Stimulated activated CD4-positive, alpha-beta T cell treated with anti-CD3 and anti-CD28 coated beads, Interleukin-1b, Interleukin-23, amount 100 ng/mL, for 1 hour (primary cell): ENCODE measurements at places on chromosomes 12 and 14.

DNA sequence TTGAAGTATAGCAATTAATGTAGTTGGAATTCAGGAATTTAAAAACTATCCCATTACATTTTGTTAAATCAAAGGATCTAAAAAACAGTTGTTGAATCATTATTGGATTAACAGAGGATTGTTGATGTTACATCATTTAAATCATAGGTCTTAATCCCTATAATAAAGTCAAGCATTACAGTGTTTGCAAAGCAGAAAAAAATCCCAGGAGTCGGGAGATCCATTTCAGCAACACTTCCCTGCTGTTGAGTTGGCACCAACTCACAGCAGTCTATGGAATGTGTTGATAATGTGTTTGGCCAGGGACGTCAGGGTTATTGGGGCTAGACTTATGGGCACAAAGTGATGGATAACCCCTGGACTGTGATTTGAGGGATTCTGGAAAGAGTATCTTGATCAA lies 99.1 kb upstream of the TMTC1 start:
- no peak for DNase-seq

GRCh38 chr12:39503439-39503838 lies 60.5 kb upstream of the KIF21A start:
- DNase-seq, result no peak

DNA sequence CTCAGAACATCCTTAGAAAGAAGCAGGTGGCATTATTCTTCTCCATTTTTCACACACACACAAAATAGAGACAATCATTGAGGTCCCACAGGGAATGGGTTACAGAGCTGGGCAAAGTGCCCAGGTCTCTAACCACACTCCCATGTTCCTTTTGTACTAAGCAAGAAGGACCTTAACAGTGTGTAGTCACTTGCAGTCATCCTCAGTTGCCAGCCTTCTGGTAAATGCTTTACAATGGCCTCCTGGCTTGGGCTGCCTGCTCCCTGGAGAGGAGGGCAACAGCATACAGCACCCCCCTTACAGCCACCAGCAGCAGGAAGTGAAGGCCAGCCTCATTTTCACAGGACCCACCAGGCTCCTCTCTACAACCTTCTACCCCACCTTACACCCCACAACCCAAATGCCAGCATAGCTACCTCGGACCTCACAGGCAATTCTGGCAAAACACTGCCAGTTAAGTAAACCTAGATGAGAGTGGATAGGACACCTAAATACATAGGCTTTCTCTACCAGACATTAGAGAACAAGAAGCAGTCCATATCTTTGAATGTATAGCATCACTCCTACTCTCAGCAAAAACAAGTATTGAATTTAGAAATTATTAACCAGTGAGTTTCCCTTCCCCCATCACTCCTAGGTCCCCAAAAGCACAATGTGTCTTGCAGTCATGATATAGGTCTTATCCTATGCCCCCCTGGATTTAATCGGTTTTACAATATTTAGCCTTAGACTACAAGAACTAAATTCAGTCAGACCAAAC lies 88.1 kb downstream of the PPP2R5E start:
- DNase-seq, result no peak

DNA sequence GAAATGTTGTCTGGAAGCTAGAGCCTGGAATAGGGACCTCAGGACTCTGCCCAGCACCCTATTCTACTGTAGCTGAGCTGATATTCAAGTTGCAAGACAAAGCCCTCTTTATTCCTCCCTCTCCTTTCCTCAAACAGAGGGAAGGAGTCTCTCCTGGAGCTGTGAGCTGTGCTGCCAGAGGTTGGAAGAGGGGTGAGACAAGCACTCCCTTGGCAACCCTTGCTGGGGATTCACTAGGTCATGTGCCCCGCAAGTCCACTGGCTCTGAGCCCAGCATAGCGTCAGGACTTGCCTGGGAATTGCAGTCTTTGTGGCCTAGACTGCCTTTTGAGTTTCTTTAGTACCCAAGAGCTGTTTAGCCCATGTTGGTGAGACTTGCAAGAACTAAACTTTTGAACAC lies 11.4 kb upstream of the ASCL1 start:
- DNase-seq, result no peak

GRCh38 chr12:58916921-58917511 lies 3.3 kb downstream of the LRIG3 start:
- DNase-seq, result no peak
